Fibroblast of the aortic adventitia (primary cell): ENCODE measurements at places on chromosomes 7 and 10.

DNA sequence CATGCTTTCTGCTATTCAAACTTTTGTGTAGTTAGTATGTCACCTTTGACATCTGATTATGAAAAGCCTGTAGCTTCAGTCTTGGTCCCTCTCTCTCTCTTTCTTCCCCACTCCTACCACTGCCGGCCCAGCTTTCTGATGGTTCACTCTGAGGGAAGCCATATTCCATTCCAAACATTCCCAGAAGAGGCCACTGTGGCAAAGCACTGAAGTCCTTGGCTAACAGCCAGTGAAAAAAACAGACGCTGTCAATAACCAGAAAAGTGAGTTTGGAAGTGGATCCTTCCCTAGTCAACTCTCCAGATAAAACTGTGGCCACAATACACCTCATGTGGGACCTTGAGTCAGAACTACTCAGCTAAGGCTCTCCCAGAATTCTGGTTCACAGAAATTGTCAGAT lies 950.7 kb upstream of the PHF14 start:
- DNase-seq, result no peak

GRCh38 chr7:20307119-20307518 lies 23.6 kb upstream of the ITGB8 start:
- DNase-seq, result peak; percentile 72

GRCh38 chr10:1552881-1553670 lies 184.2 kb downstream of the ADARB2 start:
- DNase-seq, result no peak

DNA sequence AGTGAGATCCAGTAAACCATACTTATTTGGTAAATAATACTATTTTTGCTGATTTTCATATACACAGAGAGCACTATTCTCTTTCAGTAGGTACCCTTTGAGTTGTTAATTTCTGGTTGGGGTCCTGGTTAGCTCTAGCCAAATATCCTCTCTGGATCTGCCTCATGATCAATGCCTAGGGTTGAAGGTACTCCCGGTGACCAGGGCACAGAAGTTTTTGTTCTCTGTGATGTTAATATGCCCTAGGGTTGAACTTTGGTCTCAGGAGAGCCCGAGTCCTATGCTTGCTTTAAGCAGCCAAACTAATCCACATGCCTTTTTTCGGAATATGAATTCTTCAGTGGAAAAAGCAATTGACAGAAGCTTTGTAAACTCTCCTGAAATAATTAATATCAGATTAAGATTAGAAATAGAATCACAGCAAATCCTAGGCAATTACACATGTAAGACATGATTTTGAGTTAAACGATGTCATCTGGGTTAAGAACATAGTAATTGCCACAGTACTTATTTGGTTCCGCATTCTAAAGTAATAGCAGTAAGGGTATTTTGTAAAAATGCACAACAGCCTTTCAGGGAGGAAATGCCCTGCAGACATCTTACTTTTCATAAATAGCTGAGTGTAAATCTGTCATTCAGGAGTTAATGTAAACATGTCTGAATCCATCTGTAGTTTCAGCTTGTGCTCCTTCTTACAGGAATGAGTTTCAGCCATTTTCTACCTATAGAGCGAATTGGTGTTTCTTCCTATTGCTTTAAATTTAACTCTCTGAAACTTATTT lies 10.1 kb downstream of the CHN2 start:
- no peak for DNase-seq

DNA sequence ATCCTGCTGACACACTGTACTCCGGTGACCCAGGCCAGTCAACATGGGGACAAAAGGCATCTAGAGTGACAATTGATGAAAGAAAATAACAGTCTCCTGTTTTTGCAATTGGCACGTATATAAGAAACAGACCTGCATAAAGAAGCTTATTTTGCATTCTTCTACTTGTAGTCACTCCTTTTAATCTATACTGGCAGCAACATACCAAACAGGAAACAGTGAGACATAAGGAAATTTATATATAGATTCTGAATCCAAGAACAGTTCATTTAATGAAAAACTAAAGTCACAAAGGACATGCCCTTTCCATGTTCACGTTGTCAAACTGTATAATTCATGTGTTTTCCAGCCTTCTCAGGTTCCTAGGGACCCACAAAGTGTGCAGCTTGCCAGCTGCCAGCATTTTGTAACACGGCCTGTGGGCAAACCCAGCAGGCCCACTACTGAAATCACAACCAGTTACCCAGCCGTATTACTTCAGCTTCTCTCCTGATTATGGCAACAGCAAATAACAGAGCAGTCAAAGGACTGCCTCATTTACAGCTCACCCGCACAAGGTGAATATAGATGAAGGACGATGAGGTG lies 72.3 kb downstream of the AMPH start:
- DNase-seq, result no peak

GRCh38 chr7:85730012-85730411 lies 543.2 kb upstream of the SEMA3D start:
- peak; percentile 43 for DNase-seq

GRCh38 chr7:91005841-91006240 lies 258.4 kb upstream of the FZD1 start:
- DNase-seq, result no peak

GRCh38 chr7:40546616-40547501 lies 412.1 kb downstream of the SUGCT start:
- DNase-seq, result no peak

DNA sequence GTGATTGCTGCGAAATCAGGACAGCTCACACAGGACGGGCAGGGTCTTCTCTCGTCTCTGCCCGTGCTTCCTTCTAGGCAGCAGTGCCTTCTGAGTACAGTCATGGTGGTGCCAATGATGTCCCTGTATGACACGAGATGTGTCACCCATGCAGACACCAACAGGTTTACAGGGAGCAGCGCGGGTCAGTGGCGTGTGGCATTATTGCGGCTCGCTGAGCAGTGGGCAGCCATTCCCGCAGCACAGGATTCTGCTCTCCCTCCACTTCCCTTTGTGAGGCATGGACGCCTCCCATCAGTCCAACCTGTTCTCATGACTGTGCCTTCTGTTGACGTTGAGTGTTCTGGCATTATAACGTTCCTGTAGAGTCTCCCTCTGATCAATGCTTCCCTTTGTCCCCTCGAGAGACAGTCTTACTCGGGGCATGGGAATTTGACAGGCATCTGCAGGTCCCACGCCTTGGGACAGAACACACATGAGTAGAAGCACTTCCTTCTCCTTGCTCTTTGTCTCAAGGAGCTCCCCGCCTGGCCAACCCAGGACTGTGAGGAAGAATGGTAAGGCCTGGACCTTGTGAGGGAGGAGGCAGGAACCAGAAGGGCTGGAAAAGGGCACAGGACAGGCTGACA lies 219.5 kb downstream of the PAXIP1 start:
- no peak for DNase-seq

- no peak for DNase-seq
Observed at GRCh38 chr10:101458869-101459268, 104.9 kb downstream of the BTRC start.

GRCh38 chr7:80505900-80506500 lies 5.9 kb downstream of the GNAT3 start:
- DNase-seq, result no peak

GRCh38 chr7:88344956-88345832 lies 38.5 kb upstream of the STEAP4 start:
- DNase-seq, result peak; percentile 18

DNA sequence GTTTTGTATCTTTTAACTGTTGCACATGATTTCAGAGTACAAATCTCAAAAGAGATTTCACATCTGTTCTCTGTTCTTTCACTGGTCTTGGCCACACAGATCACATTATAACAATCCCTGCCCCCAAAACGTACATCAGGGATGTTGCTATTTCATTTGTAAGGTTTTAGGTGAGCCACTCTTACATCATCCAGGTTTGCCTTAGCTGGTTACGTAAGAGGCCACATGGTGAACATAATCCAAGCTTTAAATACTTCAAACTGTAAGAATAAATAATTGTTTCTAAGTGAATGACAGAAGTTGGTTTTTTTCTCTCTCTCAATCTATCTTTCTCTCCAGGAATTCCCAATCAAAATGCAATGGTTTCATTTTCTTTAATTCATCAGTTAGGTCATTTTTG lies 245.9 kb upstream of the HGF start:
- DNase-seq, result peak; percentile 32

DNA sequence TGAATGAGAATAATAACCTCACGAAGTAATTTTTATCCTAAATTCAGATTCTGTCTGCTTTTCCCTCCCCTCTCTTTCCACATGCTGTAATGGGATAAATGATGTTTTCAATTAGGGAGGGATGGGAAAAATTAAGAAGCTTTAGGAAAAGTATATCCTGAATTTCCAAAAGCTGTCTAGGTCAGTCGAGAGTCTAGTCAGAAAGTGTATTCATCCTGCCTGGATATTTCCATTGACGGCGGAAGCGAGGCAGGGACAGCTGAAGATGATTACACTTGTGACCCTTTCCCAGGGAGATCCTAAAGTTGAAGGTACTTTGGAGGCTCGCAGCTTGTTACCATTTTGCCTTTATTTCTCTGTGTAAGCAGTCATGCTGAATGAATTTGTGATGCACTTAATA lies 204.1 kb downstream of the ZNF365 start:
- DNase-seq, result no peak

GRCh38 chr10:33967606-33968120 lies 633.2 kb upstream of the NRP1 start:
- peak; percentile 47 for DNase-seq

DNA sequence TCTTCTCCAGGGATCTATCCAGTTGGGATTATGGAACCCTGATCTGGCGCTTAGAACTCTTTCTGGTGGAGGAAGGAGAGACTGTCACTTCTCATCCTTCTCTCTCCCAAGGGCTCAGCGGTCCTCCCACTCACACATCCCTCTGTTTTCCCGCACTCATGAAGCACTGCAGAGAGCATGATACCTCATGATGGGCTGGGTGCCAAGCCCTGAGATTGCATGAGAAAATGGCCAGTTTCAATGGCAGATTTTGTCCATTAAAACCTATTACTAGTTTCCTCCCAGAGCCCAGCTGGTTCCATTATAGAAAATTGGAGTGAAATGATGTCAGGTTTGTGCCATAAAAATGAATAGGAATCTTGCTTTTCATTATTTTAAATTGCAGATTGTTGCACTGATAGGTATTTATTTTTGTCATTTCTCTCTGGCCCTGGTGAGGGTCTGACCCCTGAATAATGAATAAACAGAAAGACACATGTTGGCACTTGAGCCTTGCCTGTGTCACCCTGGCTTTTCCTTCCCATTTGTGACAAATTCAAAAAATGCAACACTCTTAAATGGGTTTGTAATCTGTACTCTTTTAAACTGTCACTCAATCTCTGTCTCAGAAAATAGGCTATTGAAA lies 1151.1 kb downstream of the TYW1 start:
- DNase-seq, result no peak

- no peak for DNase-seq
Observed at GRCh38 chr10:113153493-113154102, 203.6 kb downstream of the TCF7L2 start.

GRCh38 chr10:131843881-131844284 lies 56.9 kb upstream of the PPP2R2D start:
- DNase-seq, result no peak

- peak; percentile 14 for DNase-seq
Observed at GRCh38 chr7:128035712-128036111, 4.5 kb upstream of the LRRC4 start.

DNA sequence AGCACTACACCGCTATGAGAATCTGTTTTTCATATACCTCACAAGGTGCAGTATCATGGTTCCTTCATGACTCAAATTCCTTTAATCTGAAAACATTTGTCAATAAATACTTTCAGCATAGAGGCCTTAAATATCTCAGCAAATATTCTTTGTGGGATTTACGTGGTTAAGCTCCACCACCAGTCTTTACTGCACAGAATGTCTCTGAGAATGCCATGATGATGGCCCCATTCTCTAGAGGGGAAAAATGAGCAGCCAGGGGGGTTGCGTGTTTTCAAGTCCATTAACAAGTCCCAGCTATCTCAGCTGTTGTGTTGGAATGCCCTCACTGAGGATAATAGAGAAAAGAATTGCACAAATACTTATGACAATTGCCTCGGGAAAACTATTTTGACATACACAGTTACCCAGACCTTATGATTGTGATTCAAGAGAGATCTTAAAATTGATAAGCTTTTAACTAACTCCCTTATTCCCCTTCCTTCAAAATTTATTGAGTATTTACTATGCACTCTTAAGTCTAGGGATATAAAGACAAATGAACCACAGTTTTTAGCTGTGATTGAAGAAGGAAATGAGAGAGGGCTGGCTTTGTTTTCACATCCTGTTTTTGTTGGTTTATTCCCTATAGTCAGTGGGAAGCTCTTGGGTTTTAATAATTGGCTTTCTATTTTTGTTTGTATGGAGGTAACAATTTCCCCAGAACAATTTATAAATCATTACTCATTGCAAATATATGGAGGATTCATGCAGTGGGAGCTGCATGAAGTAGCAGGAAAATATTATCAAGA lies 176.5 kb upstream of the VWC2 start:
- no peak for DNase-seq

- peak; percentile 94 for DNase-seq
Observed at GRCh38 chr7:84372155-84372621, 177.6 kb upstream of the SEMA3A start.

GRCh38 chr10:73439605-73440312 lies 6.4 kb upstream of the MSS51 start:
- peak; percentile 51 for DNase-seq

- DNase-seq, result no peak
Observed at GRCh38 chr7:84219310-84219709, 24.7 kb upstream of the SEMA3A start.

- DNase-seq, result no peak
Observed at GRCh38 chr7:47762746-47763062, 180.8 kb upstream of the TNS3 start.

GRCh38 chr10:10804061-10804460 lies 213.6 kb upstream of the CELF2 start:
- peak; percentile 23 for DNase-seq

- no peak for DNase-seq
Observed at GRCh38 chr10:44004913-44005787, 356.5 kb upstream of the ZNF32 start.
